Naive thymus-derived CD4-positive, alpha-beta T cell (primary cell): ENCODE measurements at places on chromosomes 16 and 17. TPM values are rescaled to one million over a fixed set of nuclear protein-coding genes. Genes with fewer than 3 reads are reported as not detected.

Gene SLC12A3
- not detected for total RNA-seq

Gene C16orf86
- total RNA-seq = 2.2 and 4.4 TPM in 2 replicates

Gene AATK
- total RNA-seq = 0.46 TPM

Gene SOX15
- total RNA-seq = 0.51 and 0.56 TPM in 2 replicates

Gene PNMT
- 0.51 TPM for total RNA-seq

Gene KRTAP16-1
- total RNA-seq = 0.49 TPM

Gene OTOA
- 0.07 and 0.10 TPM in 2 replicates for total RNA-seq

Gene ASGR1
- 11.9 TPM for total RNA-seq

Gene PROCA1
- total RNA-seq = 13.9 TPM

Gene KCTD2
- 19.6 and 20.1 TPM in 2 replicates for total RNA-seq

Gene NPIPA8
- total RNA-seq = not detected

Gene KCNH6
- not detected for total RNA-seq

DNA sequence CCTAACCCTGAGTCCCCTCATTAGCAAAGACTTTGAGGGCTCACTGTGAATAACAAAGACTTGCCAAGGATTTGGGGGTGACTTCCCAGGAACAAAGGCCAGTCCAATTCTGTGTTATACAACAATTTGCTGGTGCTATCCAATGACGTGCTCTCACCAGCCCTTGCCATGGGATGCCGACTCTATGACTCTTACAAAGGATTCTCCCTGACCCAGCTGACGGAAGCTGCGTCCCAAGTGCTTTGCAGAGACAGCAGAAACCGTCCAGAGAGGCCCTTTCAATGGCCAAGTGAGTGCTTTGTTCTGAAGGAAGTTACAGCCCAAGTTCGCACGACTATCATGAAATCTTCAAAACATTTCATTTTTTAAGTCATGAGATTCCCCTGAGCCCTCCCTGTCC lies 345.3 kb upstream of the TNRC6C start:
- H3K4me3 ChIP-seq = no peak overlapping the region
- peaks cover 28% of the 10 kb centered on the region for H3K4me1 ChIP-seq
- no peaks in the 10 kb centered on the region for H3K27me3 ChIP-seq
- no peak for DNase-seq
- no peak overlapping the region for H3K27ac ChIP-seq

GRCh38 chr17:50513495-50513894 lies 5.3 kb downstream of the MYCBPAP start:
- no peak for DNase-seq
- H3K36me3 ChIP-seq = no peaks in the 10 kb centered on the region

DNA sequence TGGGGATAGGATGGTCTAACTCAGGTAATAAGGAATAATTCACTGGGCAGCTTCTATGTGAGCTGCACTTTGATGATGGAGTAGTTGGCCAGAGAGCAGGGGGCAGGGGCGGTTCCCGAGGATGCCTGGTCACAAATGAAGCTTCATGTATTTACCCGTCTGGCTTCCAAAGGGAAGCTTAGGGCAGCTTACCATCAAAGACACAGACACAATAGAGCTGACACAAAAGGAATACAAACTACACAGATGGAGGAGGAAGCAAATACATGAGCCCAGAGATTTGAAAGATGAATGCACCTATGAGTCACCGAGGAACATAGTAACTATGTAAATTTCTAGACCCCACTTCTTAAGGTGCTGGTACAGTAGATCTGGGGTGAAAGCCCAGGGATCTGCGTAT lies 8.7 kb upstream of the EMP2 start:
- no peak overlapping the region for H3K27ac ChIP-seq
- no peaks in the 10 kb centered on the region for H3K36me3 ChIP-seq
- H3K4me1 ChIP-seq = no peaks in the 10 kb centered on the region
- DNase-seq = no peak
- H3K4me3 ChIP-seq = no peak overlapping the region

GRCh38 chr16:14472357-14472756 lies 157.7 kb downstream of the PARN start:
- no peaks in the 10 kb centered on the region for H3K36me3 ChIP-seq
- no peaks in the 10 kb centered on the region for H3K4me1 ChIP-seq
- H3K27me3 ChIP-seq = no peaks in the 10 kb centered on the region
- H3K27ac ChIP-seq = no peak overlapping the region
- no peak overlapping the region for H3K4me3 ChIP-seq

DNA sequence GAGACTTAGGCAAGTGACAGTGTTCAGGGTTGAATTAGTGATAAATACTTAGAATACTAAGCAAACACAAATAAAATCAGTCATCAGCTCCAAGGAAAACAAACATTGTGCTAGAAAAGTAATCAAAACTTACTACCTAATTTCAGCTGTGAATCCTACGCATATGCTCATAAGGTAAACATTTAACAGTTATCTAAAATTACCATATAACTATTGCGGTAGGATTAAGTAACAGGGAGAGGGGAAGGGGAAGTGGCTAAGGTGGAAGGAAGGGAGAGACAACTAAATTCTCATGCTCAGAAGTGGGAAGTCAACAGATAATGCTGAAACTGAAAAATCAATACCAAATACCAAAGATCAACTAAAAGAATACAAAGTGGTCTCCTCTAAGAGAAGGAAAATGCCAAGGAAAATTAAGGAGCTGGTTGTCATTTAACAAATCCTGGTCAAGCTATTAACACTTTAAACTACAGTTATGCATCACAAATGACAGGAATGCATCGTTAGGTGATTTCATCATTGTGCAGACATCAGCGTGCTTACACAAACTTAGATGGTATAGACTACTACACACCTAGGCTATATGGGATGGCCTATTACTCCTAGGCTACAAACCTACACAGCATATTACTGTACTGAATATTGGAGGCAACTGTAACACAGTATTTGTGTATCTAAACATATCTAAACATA lies 20.0 kb downstream of the USP32 start:
- no peak overlapping the region for H3K4me3 ChIP-seq
- H3K27ac ChIP-seq = no peak overlapping the region
- H3K27me3 ChIP-seq = no peaks in the 10 kb centered on the region
- no peak for DNase-seq
- H3K36me3 ChIP-seq = no peaks in the 10 kb centered on the region

- H3K4me3 ChIP-seq = no peak overlapping the region
- H3K4me1 ChIP-seq = no peaks in the 10 kb centered on the region
- H3K27ac ChIP-seq = no peak overlapping the region
Measured at GRCh38 chr17:52451294-52451861, 292.9 kb upstream of the CA10 start.

- no peaks in the 10 kb centered on the region for H3K27me3 ChIP-seq
- no peak overlapping the region for H3K4me3 ChIP-seq
- H3K27ac ChIP-seq = peak overlapping the region; percentile 60
- H3K36me3 ChIP-seq = no peaks in the 10 kb centered on the region
Measured at GRCh38 chr16:88789594-88789993, 4.6 kb upstream of the PIEZO1 start.

DNA sequence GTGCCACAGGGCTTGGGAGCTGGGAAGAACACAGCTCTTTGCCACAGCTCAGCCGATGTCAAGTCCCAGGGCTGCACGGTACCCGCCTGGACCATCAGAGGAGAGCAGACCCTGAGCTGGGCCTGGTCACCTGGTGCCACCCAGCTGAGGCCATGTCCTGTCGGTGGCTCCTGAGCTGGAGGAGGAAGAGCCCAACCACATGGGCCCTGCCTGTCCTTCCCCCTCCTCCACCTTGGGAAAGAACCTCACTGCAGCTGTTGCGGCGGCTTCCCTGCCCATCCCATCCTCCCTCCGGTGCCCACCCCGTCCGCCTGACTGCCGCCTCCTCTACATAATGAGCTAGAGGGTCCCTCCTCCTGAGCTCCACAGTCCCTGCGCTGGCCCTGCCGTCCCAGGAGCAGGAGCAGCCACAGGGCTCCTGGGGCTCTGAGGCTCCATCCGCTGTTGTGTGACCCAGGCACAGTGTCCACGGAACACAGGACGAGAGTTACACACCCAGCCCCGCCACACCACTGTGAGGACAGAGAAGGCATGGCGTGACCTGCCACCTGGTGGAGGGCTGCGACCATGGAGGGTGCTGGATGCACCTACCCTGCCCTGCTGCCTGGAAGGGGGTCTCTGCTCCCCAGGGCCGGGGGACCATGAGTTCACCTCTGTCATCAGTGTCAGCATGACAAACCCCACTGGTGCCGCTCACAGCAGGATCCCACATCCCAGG lies 21.4 kb upstream of the CHMP6 start:
- no peaks in the 10 kb centered on the region for H3K27me3 ChIP-seq
- H3K36me3 ChIP-seq = no peaks in the 10 kb centered on the region
- no peaks in the 10 kb centered on the region for H3K4me1 ChIP-seq
- DNase-seq = peak; percentile 49
- H3K27ac ChIP-seq = no peak overlapping the region
- no peak overlapping the region for H3K4me3 ChIP-seq

GRCh38 chr17:42525221-42525620 lies 10.8 kb upstream of the NAGLU start:
- H3K4me3 ChIP-seq = no peak overlapping the region
- no peak for DNase-seq
- H3K27me3 ChIP-seq = no peaks in the 10 kb centered on the region
- peaks cover 22% of the 10 kb centered on the region for H3K4me1 ChIP-seq

- no peaks in the 10 kb centered on the region for H3K36me3 ChIP-seq
- H3K27me3 ChIP-seq = no peaks in the 10 kb centered on the region
- no peaks in the 10 kb centered on the region for H3K4me1 ChIP-seq
- H3K27ac ChIP-seq = no peak overlapping the region
- H3K4me3 ChIP-seq = no peak overlapping the region
- DNase-seq = no peak
Measured at GRCh38 chr17:80592243-80592642, 47.6 kb downstream of the RPTOR start.

- H3K4me3 ChIP-seq = no peak overlapping the region
- H3K4me1 ChIP-seq = no peaks in the 10 kb centered on the region
- no peak for DNase-seq
- no peaks in the 10 kb centered on the region for H3K36me3 ChIP-seq
Measured at GRCh38 chr16:55077266-55077665, 146.6 kb downstream of the IRX5 start.

DNA sequence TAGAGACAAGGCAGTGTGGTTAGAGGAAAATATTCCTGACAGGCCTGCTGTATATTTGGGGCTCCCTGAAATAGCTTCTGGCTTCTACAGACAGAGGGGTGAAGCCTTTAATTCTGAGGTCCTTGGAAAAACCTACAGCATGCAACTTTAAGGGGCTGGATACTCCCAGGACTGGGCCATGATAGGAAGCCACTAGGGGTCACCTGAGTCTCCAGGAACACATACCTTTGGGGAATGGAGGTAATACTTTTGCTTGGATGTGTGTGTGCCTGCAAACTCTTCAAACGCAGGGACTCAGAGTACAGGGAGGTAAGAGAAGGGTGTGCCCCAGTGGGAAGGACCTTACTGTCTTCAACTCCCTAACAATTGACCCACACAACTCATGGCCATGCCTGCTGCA lies 4.1 kb downstream of the ASIC2 start:
- H3K27ac ChIP-seq = no peak overlapping the region
- no peaks in the 10 kb centered on the region for H3K4me1 ChIP-seq
- no peaks in the 10 kb centered on the region for H3K27me3 ChIP-seq

GRCh38 chr17:36072431-36073121 lies 8.5 kb downstream of the CCL18 start:
- no peak overlapping the region for H3K27ac ChIP-seq
- H3K4me1 ChIP-seq = peaks cover 9% of the 10 kb centered on the region
- H3K36me3 ChIP-seq = no peaks in the 10 kb centered on the region
- H3K4me3 ChIP-seq = no peak overlapping the region

GRCh38 chr16:82755570-82756282 lies 129.0 kb downstream of the CDH13 start:
- no peak for DNase-seq
- H3K4me1 ChIP-seq = no peaks in the 10 kb centered on the region
- H3K27me3 ChIP-seq = no peaks in the 10 kb centered on the region
- H3K27ac ChIP-seq = no peak overlapping the region
- H3K4me3 ChIP-seq = no peak overlapping the region

DNA sequence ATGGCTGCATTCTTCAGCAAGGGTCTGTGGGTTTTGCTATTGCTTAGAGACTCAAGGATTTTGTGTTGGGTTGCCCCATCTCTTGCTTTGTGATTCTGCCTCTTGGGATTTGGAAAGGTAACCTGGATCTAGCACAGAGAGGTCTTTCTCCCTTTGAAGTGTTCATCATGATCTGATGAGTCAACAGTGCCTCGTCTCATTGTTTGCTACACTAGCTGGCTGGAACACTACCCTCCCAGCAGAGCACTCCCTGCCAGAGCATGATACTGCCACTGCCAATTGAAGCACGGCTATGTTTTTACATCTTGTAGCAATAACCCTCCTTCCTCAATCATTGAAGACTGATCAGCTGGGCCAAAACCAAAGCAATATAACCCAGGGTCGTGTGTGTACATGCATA lies 361.0 kb downstream of the CDH13 start:
- DNase-seq = no peak
- H3K4me3 ChIP-seq = no peak overlapping the region
- no peaks in the 10 kb centered on the region for H3K4me1 ChIP-seq

GRCh38 chr17:43707184-43707583 lies 45.5 kb upstream of the MEOX1 start:
- H3K36me3 ChIP-seq = no peaks in the 10 kb centered on the region
- DNase-seq = no peak

DNA sequence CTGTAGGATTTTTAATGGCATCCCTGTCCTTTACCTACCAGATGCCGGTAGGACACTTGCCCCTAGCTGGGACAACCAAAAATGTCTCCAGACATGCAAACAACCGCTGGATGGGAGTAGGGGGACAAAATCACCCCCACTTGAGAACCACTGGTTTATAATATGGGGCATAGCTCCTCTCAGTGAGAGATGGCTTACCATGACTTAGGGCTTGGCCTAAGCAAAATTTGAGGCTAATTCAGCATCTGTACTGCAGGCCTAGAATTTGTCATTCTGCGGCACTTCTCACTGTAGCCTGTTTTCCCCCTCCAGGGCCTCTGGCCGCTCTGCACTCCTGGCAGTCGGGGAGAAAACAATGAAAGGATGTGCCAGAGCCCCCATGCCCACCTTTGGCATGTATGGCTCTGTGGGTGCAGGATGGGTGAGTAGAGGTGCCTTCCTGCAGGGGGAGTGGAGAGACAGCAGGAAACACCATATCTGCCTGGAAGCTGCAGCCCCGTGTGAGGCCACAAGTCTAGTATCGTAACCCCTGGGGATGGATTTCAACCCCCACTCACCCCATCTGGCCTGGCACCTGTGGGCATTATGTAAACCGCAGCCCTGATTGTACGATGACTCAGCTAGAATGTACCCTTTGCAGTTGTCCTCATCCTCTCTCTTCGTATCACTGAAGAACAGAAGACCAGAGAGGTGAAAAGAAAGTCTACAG lies 268.1 kb downstream of the SOX9 start:
- no peaks in the 10 kb centered on the region for H3K36me3 ChIP-seq
- no peaks in the 10 kb centered on the region for H3K27me3 ChIP-seq
- no peaks in the 10 kb centered on the region for H3K4me1 ChIP-seq
- no peak overlapping the region for H3K27ac ChIP-seq
- no peak for DNase-seq

GRCh38 chr17:6413065-6413464 lies 21.9 kb downstream of the AIPL1 start:
- DNase-seq = no peak
- no peaks in the 10 kb centered on the region for H3K4me1 ChIP-seq
- no peak overlapping the region for H3K27ac ChIP-seq

GRCh38 chr16:12426122-12426521 lies 377.6 kb downstream of the CPPED1 start:
- no peak for DNase-seq
- H3K4me3 ChIP-seq = no peak overlapping the region
- H3K4me1 ChIP-seq = no peaks in the 10 kb centered on the region
- no peak overlapping the region for H3K27ac ChIP-seq
- H3K27me3 ChIP-seq = no peaks in the 10 kb centered on the region

- H3K27ac ChIP-seq = no peak overlapping the region
- H3K36me3 ChIP-seq = peaks cover 97% of the 10 kb centered on the region
- no peaks in the 10 kb centered on the region for H3K4me1 ChIP-seq
- DNase-seq = no peak
- H3K4me3 ChIP-seq = no peak overlapping the region
Measured at GRCh38 chr17:80292521-80292971, 31.9 kb downstream of the RNF213 start.

- H3K36me3 ChIP-seq = no peaks in the 10 kb centered on the region
- DNase-seq = no peak
- no peaks in the 10 kb centered on the region for H3K4me1 ChIP-seq
Measured at GRCh38 chr16:65099607-65100006, 22.3 kb downstream of the CDH11 start.
